Osteoblast (primary cell): ENCODE measurements at places on chromosomes 7 and 10.

DNA sequence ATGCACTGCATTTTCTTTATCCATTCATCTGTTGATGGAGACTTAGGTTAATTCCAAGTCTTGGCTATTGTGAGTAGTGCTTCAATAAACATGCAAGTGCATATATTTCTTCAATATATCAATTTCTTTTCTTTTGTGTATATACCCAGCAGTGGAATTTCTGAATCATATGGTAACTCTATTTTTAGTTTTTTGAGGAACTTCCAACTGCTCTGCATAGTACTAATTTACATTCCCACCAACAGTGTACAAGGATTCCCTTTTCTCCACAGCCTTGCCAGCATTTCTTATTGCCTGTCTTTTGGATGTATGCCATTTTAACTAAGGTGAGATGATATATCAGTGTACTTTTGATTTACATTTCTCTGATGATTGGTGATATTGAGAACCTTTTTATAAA, 145.2 kb downstream of the LYZL1 start:
- DNase-seq, result no peak
- H3K27me3 ChIP-seq, result no peaks in the 10 kb centered on the region
- peaks cover 8% of the 10 kb centered on the region for H3K4me1 ChIP-seq
- H3K4me3 ChIP-seq, result no peak overlapping the region

DNA sequence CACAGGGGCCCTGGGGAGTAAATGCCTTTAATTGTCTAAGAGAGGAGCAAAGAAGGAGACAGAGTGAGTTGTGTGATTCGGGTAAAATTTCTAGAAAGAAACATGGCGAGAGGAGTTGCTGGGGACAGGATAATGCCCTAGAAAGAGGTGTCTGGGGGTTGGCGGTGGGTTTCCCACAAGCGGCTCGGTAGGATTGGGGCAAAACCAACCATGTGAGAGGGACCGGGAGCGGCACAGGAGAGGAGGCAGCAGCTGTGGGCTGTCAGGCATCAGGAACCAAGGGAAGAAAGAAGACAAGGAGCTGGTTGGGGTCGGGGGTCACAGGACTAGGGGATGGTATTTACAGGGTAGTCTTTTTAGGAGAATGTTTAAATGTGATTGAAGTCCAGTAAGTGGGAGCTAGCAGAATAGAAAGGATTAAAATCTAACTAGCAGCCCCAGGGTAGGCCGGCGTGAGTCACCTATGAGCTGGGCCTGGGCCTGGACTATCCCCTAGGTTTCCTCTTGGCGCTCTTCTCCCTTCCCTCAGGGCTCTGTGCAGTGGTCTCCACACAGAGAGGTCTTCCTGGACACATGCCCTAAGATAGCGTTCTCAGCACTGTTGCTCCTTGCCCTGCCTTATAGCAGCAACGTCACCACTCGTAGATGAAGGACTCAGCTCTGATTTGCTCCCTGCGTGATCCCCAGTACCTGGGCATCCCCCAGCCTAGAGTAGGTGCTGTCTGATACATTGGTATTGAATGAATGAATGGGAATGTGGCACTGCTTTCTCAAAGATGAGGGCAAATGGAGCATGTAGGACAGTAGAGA, 32.6 kb downstream of the IKZF1 start:
- no peaks in the 10 kb centered on the region for H3K27me3 ChIP-seq
- DNase-seq, result no peak
- no peaks in the 10 kb centered on the region for H3K36me3 ChIP-seq
- H3K4me1 ChIP-seq, result no peaks in the 10 kb centered on the region
- H3K27ac ChIP-seq, result no peak overlapping the region

DNA sequence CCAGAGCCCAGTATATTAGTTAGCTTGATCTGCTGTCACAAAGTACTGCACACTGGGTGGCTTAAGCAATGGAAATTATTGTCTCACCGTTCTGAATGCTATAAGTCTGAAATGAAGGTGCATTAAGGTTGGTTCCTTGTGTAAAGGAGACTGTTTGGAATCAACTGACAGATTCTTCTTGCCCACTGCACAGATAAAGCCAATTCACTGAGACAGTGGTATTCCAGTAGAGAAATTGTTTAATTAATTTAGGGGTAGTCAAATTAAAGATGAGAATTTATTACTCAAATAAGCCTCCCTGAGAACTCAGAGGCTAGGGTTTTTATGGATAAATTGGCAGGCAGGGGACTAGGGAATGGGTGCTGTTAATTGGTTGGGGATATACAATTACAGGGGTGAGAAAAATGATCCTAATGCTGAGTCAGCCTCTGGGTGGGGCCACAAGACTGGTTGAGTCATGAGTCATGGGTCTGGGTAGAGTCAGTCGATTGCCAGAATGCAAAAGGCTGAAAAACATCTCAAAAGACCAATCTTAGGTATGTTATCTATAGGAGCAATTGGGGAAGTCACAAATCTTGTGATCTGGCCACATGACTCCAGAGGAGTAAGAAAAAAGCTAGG, 23.5 kb upstream of the SAMD9L start:
- H3K27ac ChIP-seq, result no peak overlapping the region
- H3K4me3 ChIP-seq, result no peak overlapping the region
- H3K36me3 ChIP-seq, result no peaks in the 10 kb centered on the region
- H3K27me3 ChIP-seq, result peaks cover 2% of the 10 kb centered on the region
- DNase-seq, result no peak

DNA sequence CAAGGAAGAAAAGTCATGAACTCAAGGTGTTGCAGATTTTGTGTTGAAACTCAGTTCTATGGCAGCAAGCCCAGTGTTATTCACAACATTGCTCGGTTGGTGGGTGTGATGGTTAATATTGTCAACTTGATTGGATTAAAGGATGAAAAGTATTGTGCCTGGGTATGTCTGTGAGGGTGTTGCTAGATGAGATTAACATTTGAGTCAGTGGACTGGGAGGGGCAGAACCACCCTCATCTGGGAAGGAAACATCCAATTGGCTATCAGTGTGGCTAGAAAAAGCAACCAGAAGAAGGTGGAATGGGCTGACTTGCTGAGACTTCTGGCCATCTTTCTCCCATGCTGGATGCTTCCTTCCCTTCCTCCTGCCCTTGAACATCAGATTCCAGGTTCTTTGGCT, 353.2 kb downstream of the ADRA2A start:
- no peak overlapping the region for H3K4me3 ChIP-seq
- H3K36me3 ChIP-seq, result no peaks in the 10 kb centered on the region
- H3K27ac ChIP-seq, result no peak overlapping the region
- peaks cover 5% of the 10 kb centered on the region for H3K4me1 ChIP-seq
- H3K27me3 ChIP-seq, result no peaks in the 10 kb centered on the region
- no peak for DNase-seq

DNA sequence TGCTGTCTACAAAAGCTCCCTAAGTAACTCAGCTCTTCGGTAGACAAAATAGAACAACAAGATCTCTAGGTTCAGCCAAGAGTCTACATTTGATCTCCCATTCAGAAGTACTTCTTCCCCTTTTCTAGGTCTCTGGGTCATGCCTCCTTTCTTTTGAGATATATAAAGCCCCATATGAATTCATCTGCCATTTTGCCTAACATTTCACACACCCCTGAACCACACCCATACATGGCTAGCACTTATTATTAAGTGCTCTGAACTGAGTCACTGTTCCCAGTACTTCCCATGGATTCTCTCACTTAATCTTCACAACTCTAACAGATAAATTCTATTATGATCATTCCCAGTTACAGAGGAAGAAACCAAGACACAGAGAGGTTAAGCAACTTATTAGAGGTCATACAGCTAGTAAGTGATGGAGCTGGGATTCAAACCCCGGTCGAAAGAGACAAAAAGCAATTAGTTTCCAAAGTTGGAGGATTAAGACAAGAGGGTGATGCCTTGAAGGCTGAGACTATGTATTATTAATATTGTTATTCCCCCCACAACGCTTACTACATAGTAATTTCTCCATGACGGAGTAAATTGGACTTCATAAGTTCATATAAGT, 17.3 kb downstream of the MYOF start:
- H3K27ac ChIP-seq, result peak overlapping the region; percentile 99
- H3K4me1 ChIP-seq, result peaks cover 85% of the 10 kb centered on the region
- no peak overlapping the region for H3K4me3 ChIP-seq
- no peaks in the 10 kb centered on the region for H3K27me3 ChIP-seq
- DNase-seq, result no peak
- H3K36me3 ChIP-seq, result peaks cover 18% of the 10 kb centered on the region

DNA sequence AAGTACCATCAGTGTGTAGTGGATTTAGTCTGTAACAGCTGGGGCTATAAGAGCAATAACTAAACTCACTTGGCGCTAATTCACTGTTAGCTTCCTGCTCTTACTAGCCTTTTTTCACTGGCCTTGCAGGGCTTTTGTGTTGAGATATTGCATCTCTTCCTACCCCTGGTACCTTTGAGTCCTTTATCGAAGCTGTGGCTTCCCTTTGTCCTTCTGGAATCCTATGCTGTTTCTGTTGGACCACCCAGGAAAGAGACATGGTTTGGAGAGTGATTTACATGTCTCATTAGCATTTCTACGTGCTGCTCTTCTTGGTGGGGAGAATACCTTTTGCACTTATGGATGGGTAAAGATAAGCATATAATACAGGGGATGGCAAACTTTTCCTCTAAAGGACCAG, 103.8 kb downstream of the MLLT10 start:
- H3K36me3 ChIP-seq, result peaks cover 6% of the 10 kb centered on the region
- no peaks in the 10 kb centered on the region for H3K4me1 ChIP-seq
- H3K4me3 ChIP-seq, result no peak overlapping the region
- no peak for DNase-seq

DNA sequence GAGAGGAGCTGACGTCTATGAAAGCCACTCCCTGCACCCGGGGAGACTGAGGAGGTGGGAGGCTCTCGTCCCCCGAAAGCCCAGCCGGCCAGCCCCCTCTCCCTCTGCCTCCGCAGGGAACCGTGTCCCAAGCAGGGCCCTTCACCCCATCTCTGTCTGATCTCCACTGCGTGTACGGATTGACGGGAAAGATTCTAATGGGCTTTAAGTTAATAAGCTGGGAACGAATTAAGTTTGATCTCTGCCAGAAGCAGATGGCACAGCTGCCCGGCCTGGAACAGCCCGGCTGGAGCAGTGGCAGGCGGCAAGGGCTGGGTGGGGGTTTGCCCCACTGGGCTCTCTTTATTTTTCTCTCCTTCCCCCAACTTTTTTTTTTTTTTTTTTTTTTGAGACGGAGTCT, 6.1 kb upstream of the SLC29A4 start:
- H3K4me3 ChIP-seq, result no peak overlapping the region
- H3K36me3 ChIP-seq, result no peaks in the 10 kb centered on the region
- no peaks in the 10 kb centered on the region for H3K27me3 ChIP-seq
- peak; percentile 18 for DNase-seq
- H3K4me1 ChIP-seq, result no peaks in the 10 kb centered on the region
- no peak overlapping the region for H3K27ac ChIP-seq

- H3K4me1 ChIP-seq, result peaks cover 87% of the 10 kb centered on the region
- no peaks in the 10 kb centered on the region for H3K27me3 ChIP-seq
- H3K27ac ChIP-seq, result peak overlapping the region; percentile 97
- DNase-seq, result no peak
- no peak overlapping the region for H3K4me3 ChIP-seq
Observed at GRCh38 chr10:46018453-46019176, 11.8 kb downstream of the NCOA4 start.

DNA sequence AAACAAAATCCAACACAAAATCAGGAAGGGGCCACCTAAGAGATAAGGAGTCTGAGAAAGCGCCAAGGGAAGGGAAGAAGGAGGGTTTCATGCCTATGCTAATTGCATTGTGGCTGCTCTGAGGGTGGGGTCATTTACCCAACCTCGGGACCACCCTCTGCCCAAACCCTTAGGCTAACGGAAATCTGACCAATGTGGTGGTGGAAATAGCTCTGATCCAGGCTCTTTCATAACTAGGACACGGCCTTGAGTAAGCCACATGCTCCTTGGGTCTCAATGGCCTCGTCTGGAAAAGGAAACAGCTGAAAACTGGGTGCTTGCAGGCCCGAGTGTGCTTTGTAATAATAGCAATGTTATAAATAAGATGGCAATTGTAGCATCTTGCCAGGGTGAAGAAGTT, 14.9 kb upstream of the SRGN start:
- H3K27me3 ChIP-seq, result no peaks in the 10 kb centered on the region
- no peak for DNase-seq
- peaks cover 4% of the 10 kb centered on the region for H3K4me1 ChIP-seq
- no peak overlapping the region for H3K4me3 ChIP-seq
- no peaks in the 10 kb centered on the region for H3K36me3 ChIP-seq

DNA sequence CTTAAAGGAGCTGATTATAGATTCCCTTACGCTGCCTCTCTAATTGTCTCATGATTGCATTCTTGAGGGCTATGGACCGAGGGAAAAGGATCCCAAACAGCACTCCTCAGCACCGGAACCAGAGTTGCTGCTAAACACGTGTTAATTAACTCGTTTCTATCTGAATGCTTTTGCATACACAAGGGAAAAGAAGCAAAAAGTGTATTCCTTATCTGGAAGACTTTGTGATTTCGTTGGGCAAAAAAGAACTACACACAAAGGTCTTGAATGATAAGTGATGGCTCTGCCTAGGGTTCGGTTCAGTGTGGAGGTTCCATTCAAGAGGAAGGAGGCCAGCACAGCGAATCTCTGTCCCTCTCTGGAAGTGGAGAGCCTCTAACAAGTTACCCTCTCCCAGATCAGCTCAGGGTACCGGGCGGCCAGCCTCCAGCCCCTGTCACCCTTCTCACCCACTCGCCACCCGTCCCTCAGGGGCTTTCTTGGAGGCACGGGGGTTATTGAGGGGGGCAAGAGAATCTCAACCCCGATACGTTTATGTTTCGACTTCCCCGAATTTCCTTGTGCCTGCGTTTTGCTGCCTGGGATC, 515 bp upstream of the SLC4A2 start:
- H3K4me1 ChIP-seq, result peaks cover 48% of the 10 kb centered on the region
- no peaks in the 10 kb centered on the region for H3K36me3 ChIP-seq
- H3K27ac ChIP-seq, result peak overlapping the region; percentile 93

DNA sequence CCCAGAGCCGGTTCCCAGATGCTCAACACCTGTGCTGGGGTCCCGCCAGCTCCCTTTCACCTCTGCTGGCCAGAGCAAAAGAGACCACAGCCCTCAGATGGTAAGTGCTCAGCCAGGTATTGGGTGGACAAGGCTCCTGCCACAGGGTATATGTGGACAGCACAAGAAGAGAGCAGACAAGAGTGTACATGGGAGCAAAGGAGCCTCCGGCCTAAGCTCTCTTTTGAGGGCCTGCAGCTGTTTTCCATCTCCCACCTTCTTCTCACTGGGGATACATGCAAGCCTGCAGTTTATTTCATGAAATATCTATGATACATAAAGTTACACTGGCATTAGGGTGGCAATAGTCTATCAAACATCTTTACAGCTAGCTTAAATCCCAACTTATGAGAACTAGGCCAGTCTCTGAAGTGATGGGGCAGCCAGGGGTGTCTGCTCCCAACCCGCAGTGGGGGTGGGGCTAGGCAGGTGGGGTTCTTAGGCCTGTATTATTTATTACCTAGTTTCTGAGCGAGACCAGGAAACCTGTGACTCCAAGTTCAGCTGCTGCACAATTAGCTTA, 50.4 kb upstream of the DDC start:
- H3K27me3 ChIP-seq, result no peaks in the 10 kb centered on the region
- DNase-seq, result no peak
- H3K36me3 ChIP-seq, result peaks cover 35% of the 10 kb centered on the region
- no peak overlapping the region for H3K27ac ChIP-seq

- DNase-seq, result peak; percentile 100
- no peak overlapping the region for H3K27ac ChIP-seq
- H3K36me3 ChIP-seq, result peaks cover 7% of the 10 kb centered on the region
- H3K27me3 ChIP-seq, result no peaks in the 10 kb centered on the region
- H3K4me3 ChIP-seq, result peak overlapping the region; percentile 81
- H3K4me1 ChIP-seq, result peaks cover 4% of the 10 kb centered on the region
Observed at GRCh38 chr10:130190055-130190736, 54.0 kb downstream of the GLRX3 start.
